Spleen (tissue), 13 donors: ENCODE measurements at places on chromosomes 12 and 14. TPM values are rescaled to one million over a fixed set of nuclear protein-coding genes. Genes with fewer than 3 reads are reported as not detected.

- DNase-seq, result no peak
Observed at GRCh38 chr14:90373887-90374286, 22.9 kb upstream of the CALM1 start.

GRCh38 chr12:120453977-120454376 lies 7.7 kb downstream of the GATC start:
- no peak for DNase-seq

GRCh38 chr12:39272871-39273655 lies 169.9 kb downstream of the KIF21A start:
- no peak for DNase-seq

DNA sequence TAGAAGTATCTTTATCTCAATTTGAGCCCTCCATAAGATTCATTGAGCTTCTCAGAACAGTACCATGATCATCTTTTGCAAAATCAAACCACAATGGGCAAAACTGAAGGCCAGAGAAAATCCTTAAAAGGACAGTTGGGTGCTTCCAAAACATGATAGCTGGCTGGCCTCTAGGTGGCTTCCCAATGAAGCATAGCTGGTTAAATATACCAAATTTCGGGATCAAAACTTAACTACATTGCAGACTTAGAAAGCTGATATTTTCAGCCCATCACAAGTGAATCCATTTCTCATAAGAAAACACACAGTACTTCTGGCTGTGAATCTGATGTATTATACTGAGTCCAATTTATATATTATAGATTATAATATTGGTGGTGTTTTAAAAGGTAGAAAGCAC lies 15.3 kb upstream of the PIK3C2G start:
- no peak for DNase-seq

DNA sequence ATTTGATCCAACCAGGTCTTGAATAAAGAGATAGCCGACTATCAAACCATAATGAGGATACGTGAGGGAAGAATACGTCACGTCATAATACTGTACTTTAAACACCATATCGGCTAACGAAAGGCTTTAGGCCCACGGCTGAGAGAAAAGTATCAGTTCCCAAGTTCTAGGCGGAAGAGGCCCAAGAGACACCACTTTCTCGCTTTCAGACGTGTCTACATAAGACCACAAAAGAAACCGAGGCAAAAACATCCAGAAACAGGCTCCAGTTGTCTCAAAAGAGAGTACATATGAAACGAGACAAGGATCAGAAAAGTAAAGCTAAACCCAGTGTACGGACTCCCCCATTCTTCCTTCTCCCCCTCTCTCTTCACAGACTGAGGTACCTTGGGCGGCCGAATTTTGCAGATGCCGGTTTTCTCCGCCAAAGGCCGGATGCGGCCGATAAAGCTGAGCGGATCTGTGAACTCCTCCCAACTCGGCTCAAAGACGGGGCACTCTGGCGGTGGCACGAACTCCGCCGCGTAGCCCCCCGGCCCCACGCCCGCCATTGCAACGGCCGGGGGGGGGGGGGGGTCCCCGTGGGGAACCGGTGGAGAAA lies 479 bp downstream of the KDM5A start:
- DNase-seq, result peak; percentile 90

- DNase-seq, result peak; percentile 70
Observed at GRCh38 chr12:131005161-131006035, 51.7 kb downstream of the ADGRD1 start.

KLHL33 gene
- polyA plus RNA-seq, result 0.54 TPM
